Dermis blood vessel endothelial cell (primary cell): ENCODE measurements at places on chromosomes 7 and 10. TPM values are rescaled to one million over a fixed set of nuclear protein-coding genes. Genes with fewer than 3 reads are reported as not detected.

GLCCI1 gene
- total RNA-seq = 0.85 and 2.1 TPM in 2 replicates

DNA sequence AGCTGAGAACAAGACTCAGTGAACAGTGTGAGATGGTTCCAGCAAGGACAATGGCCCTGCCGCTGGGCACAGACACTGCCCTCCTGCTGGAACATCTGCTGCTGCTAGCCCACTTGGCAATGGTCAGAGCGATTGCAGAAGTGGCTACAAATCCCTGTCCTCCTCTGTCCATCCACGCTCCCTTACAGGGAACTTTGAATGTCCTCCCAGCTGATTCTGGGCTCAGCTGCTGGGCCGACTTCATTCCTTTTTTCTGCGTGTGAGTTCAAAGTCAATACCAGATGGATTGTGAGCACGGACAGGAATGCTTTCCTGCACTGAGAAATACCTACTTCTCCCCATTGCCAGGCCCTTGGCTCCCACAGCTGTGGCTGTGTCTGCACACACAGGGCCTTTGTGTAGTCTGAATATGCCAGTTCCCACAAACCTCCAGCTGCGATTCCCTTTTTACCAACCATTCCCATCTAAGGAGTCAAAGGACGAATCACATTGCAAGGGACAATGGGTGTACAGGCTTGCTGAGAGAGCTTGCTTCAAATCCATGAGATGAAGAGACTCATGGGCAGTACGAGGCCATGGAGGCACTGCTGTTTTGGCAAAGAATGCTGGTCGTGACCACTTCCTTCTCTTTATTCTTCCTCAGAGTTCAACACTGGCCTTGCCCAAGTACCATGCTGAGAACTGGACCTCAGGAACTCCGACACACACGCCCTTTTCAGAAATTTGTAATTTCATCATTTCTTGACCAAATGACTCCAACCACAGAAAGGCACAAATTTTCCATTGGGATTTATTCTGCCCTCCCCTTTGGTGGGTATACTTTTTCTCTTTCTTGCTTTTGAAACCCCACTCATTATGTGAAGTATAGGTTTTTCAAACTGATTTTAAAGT, 44.2 kb downstream of the BPGM start:
- DNase-seq = no peak

DNA sequence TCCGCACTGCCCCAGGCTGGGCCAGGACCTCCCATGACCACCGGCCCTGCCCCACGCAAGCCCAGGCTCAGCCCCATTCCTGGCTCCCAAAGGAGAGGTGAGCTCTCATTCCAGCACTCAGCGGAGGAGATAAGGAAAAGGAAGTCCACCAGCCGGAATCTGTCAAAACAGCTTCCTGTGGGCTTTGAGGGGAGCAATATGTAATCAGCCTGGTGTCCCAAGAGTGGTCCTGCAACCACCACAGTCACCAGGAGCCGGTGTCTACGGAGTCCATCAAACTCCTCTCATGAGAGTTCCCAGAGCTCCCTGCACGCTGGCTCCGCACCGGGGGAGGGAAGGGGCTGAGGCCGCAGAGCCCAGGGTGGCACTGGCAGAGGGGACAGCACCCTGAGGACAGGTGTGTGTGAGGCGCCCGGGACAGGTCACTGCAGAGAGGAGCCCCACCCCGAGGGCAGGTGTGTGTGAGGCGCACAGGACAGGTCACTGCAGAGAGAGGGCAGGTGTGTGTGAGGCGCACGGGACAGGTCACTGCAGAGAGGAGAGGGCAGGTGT, 57.9 kb downstream of the STK32C start:
- no peak for DNase-seq

- no peak for DNase-seq
Observed at GRCh38 chr10:121788717-121789116, 139.1 kb downstream of the ATE1 start.

DNA sequence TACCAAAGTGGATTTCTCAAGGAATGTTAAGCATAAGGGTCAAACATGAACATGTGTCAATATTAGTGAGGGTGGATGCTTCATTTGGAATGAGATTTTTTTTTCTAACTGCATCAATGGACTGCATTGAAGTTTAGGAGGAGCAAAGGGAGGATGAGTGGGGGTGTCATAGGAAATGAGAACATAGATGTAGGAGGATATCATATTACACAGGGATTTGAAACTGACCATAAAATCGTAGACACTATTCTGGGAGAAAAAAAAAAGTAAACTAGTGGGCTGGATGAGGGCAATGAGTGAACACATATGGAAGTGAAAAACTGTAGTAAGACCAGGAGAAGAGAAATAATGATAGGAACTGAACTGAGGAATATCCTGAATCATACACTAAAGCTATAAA, 109.4 kb downstream of the SEMA3A start:
- no peak for DNase-seq
